ENCODE measurements at places on chromosomes 7 and 10.

DNA sequence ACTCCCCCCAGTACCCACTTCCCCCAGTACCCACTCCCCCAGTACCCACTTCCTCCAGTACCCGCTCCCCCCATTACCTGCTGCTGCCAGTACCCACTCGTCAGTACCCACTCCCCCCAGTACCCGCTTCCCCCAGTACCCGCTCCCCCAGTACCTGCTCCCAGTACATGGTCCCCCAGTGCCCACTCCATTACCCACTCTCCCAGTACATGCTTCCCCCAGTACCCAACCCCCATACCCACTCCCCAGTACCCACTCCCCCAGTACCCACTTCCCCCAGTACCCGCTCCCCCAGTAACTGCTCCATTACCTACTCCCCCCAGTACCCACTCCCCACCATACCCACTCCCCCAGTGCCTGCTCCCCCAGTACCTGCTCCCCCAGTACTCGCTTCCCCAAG, 550.6 kb downstream of the DNAJB6 start:
- no peak for DNase-seq

- no peak for DNase-seq
Measured at GRCh38 chr10:124589491-124590041, 127.9 kb downstream of the LHPP start.

- DNase-seq, result no peak
Measured at GRCh38 chr7:139671967-139672366, 105.8 kb downstream of the HIPK2 start.

- no peak for DNase-seq
Measured at GRCh38 chr10:48233559-48234005, 40.9 kb downstream of the FRMPD2 start.

GRCh38 chr10:99161165-99161564, 74.5 kb downstream of the HPSE2 start:
- no peak for DNase-seq

DNA sequence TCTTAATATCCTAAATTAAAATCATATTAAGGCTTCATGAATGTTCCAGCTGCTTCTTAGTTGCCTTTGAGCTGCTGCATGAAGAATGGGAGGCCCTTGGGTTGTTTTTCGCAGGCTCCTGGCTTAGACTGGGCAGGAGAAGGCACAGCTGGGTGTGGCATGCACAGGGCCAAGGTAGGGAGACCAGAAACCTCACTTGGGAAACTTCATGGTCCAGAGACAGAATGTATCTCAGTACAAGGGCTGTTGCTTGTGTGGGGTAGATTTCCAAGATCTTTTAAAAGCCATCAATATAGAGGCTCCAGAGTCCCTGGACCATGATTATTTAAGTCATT, 49.9 kb downstream of the BUB3 start:
- no peak for DNase-seq

DNA sequence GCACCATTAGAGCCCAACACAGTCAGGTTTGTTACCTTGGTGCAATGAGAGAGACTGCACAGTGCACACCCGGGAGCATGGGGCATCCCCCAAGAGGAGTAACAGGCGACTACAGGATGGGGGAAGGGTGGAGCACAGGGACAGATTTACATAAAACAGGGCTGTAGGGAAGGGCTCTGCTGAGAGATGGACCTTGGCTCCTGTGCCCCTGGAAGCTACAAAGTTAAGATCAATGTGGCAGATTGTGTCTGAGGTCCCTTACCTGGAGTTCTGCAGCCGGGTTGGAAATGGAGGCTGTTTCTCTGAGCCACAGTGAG, 13.7 kb upstream of the SLC18A3 start:
- no peak for DNase-seq

DNA sequence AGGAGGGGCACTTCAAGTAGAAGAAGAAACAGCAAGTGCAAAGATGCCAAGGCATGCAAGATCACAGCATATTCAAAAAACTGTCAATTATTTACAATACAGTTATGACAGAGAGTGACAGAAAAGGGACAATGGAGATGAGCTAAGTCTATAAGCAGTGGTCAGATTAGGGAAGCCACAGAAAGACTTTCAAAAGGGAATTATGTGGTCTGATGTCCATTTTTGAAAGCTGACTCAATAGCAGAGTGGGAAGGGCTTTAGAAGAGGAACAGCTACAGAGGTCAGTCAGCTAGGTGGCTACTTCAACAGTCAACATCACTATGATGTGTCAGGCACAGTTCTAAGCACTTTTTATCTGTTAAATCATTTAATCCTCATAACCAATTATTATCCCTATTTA, 45.2 kb upstream of the SPOCK2 start:
- no peak for DNase-seq

DNA sequence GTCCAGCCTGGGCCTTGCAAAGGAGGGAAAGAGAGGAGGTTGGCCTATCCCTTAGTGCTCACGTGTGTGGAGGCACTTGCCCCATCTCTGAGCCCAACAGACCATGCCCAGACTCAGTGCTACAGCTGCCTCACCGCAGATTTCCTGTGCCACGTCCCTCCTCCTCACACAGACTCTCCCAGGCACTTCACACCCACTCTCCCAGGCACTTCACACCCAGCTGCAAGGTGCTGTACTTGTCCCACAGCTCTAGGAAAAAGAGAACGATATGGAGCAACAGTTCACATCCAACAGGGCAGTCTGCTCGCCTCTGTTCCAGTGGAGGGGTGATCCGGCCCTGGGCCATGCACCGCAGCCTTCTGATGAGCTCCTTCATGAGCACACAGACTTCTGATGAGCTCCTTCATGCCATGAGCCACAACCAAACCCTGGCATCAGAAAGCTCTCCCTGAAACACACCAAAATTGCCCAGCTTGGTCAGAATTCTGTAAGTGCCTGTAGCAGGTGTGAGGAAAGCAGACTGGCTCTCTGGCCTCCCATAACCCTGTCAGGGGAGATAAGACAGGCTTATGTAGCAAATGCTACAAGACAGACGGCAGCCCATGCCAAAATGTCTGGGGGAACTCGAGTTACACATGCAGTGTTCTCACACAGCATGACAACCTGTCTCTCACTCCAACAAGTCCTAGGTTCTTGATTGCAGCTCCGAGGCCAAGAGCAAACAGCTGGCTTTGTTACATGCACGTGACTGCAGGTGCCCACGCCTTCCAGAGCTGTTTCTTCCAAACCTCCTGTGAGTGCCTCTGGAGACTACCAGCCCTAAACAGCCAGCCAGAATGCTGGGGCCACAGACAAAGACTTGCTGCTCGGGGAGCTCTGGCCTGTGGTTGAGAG, 348.5 kb downstream of the GRID1 start:
- no peak for DNase-seq

DNA sequence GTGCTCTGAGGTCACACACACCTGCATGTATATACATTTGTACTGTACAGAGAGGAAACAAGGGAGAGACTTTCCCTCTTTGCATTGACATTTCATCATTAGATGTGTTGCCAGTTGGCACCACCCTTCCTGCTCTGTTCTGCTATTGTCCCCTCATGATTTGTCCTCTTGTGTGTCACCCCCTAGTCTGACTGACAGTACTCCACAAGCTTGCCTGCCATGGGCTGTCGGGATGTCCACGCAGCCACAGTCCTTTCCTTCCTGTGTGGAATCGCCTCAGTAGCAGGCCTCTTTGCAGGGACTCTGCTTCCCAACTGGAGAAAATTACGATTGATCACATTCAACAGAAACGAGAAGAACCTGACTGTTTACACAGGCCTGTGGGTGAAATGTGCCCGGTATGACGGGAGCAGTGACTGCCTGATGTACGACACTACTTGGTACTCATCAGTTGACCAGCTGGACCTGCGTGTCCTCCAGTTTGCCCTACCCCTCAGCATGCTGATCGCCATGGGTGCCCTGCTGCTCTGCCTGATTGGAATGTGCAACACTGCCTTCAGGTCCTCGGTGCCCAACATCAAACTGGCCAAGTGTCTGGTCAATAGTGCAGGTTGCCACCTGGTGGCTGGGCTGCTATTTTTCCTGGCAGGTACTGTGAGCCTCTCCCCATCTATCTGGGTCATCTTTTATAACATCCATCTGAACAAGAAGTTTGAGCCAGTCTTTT, 9.4 kb downstream of the CLDN12 start:
- no peak for DNase-seq

DNA sequence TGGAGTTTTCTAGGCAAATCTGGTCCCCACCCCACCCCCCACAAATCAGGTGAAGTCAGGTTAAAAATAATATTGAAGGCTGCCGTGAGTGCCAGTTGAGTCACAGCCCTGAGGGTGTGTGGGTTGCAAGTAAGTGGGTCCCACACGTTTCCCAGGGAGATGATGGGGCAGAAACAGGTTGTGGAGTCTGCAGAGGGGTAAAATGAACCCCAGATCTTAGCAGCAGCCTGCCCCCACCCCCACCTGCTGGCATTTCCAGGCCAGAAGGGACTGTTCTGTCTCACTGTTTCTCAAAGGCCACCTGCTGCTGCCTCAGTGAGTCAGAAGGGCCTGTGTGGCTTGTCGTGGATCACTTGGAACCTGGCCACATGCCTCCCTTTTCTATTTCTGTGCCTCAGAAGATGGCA, 59.8 kb upstream of the SMNDC1 start:
- no peak for DNase-seq

DNA sequence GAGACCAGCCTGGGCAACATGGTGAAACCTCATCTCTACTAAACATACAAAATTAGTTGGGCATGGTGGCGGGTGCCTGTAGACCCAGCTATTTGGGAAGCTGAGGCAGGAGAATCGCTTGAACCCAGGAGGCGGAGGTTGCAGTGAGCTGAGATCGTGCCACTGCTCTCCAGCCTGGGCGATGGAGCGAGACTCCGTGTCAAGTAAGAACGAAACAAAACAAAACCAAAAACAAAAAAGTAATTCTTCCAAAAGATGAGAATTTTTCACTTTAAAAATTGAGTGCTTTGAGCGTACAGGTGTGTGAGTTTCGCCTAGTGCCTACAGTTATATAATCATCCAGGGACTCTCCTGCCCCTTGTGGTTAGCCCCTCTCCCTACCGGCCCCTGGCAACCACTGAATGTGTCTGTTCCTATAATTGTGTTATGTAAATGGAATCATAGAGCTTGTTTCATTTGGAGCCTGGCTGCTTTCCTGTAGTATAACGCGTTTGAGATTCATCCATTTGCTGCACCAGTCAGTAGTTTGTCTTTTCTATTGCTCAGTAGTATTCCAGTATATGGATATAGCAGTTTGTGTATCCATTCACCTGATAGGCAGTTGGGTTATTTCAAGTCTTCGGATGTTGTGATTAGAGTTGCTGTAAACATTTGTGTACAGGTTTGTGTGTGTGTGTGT, 80.0 kb downstream of the RBM33 start:
- no peak for DNase-seq

DNA sequence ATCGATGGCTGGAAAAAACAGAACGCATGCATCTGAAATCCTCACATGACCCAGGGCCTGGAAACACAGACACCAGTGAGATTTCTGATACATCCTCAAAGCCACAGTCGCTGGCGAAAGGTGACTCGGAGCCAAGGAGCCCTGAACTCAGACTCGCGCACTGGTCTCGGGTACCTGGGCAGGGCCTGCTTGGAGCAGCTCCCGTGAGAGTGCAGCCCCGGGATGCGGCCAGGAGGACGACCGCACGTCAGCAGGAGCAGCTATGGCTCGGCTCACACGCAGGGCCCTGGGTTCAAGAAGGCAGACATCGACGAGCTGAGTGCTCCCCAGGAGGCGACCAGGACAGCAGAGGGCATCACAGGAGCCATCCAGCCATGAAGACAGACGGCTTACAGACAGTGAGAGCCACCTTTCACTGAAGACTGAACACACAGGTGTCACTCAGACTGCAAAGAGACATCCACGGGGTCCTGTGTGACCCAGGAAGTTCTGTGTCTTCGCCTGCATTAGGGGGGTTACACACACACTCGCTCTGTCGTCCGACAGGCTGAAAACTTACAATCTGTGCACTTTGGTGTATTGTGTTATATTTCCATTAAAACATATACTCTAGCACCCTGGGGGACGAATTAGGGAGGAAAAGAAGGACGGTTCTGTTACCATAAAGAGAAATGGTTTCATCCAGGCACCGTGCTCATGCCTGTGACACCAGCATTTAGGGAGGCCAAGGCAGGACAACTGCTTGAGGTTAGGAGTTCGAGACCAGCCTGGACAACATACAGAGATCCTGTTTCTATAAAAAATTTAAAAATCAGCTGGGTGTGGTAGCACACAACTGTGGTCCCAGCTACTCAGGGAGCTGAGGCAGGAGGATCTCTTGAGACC, 227.7 kb downstream of the MAD1L1 start:
- DNase-seq, result no peak

DNA sequence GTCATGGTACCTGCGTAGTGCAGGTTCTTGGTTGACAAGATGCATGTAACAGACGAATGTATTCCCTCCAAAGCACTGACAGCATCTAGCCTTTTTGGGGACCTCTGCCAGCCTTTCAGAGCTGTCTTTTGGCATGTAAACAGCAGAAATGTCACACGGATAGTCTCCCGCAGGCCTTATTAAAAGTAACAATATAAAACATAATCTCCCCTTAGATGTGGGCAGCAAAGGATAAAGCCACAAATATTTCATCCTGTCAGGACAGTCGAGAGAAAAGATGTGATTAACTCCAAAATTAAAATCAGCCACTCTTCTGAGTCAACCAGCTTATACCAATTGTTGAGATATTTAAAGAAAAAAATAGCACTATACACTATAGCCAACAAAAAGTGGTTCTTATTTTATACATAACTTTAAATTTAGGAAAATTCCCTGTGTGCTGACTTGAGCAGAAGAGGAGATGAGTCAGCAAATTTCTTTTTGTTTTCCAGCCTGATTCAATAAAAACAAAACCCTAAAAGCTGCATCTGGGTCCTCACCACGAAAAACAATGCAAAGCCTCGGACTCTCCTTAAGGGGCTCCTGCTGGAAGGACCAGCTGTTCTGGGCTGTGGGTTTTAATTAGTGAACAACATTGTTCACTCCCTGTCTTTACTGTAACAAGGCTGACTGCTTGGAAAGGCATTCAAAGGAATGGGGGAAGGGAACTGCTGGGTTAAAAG, 240.2 kb downstream of the ADAM12 start:
- DNase-seq, result no peak

DNA sequence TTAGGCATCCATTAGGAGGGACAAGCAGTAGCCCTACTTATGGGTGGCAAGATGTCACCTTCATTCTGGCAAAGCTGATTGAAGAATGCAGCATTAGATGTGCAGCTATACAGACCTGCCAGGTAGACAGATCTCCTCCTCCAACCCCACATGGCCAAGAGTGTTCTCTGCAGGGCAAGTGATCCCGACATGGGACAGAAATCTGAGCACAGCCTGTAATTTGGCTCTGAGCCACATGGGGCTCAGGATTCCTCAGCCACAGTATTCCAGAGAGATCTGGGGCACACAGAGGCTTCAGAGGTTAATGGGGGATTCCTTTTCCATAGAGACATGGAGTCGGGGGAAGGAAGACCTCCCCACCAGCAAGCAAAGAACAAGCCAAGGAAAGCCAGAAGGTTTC, 58.7 kb upstream of the GDF10 start:
- DNase-seq, result no peak

DNA sequence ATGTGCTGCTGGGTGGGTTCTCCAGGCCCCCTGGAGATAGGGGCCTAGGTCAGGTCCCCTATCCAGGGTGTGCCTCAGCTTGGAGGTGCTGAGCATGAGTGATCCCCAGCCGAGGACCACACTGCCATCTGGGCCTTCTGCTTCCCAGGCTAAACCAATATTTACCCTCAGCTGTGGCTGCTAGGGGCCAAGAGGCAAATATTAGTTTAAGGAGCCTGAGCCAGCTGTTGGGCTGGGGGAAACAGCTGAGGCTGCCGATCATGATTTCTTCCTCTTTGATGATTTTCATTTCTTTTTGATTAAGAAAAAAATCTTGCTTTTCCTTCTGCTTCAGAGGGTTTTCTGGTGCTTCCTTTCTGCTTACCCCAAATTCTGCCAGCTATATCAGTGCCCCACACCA, 83.4 kb downstream of the NEURL1 start:
- DNase-seq, result no peak

- DNase-seq, result no peak
Measured at GRCh38 chr10:34171957-34172527, 643.1 kb downstream of the PARD3 start.
